CD4-positive, alpha-beta T cell treated with Interleukin-15 for 1 hour (primary cell): ENCODE measurements at places on chromosomes 11 and 22.

GRCh38 chr22:20429254-20430100, 8.1 kb downstream of the SCARF2 start:
- peak; percentile 81 for DNase-seq

GRCh38 chr11:45396394-45396793, 110.3 kb upstream of the SYT13 start:
- DNase-seq = no peak

- DNase-seq = no peak
These were observed 190.7 kb upstream of the NCAM1 start for GRCh38 chr11:112770487-112770886.

GRCh38 chr11:87447606-87448005, 409.9 kb downstream of the TMEM135 start:
- DNase-seq = no peak
